Stimulated activated CD8-positive, alpha-beta memory T cell treated with anti-CD3 and anti-CD28 coated beads, Interleukin-12 subunit alpha, Interleukin-12 subunit beta, amount 100 ng/mL, for 1 hour (primary cell): ENCODE measurements at places on chromosomes 4 and X.

DNA sequence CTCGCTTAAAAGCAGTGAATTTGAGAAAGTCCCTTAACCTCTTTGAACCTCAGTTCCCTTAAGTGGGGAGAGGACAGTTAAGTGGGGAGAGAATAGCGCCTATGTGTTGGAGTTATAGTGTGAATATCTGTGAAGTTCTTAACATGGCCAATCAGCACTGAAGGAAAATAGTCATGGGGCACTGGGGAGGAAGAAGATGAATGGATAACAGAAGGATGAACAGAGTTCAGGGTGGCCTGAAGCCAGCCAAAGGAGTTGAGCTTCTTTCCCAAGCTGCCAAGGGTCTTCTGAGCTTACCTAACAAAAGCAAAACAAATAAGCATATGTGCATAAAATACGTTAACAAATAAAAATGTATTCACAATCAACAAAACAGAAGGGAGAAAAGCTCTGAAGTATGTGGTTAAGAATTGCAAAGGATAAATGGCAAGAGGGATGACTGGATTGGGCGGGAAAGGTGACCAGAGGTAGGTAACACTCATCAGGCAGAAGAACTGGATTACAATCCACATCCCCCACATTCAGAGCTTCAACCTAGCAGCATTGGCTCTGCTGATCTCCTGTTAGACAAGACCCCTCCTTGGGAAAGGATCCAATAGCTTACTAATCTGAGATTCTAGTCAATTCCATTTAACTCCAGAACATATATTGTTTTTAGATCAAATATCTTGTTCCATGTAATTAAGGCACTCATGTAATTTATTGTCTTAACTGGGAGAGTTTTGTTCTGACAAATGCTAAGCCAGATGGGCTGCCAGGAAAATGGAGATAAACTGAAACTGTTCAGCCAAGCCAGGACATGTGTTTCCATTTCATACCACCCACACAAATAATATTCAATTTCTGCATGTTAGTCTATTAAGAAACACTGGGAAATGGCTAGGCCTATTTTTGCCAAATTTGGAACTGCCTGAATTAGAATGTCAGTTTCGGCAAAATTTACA lies 221.2 kb downstream of the LDB2 start:
- DNase-seq: no peak

- no peak for DNase-seq
Observed at GRCh38 chr4:125992891-125993290, 678.1 kb downstream of the FAT4 start.

DNA sequence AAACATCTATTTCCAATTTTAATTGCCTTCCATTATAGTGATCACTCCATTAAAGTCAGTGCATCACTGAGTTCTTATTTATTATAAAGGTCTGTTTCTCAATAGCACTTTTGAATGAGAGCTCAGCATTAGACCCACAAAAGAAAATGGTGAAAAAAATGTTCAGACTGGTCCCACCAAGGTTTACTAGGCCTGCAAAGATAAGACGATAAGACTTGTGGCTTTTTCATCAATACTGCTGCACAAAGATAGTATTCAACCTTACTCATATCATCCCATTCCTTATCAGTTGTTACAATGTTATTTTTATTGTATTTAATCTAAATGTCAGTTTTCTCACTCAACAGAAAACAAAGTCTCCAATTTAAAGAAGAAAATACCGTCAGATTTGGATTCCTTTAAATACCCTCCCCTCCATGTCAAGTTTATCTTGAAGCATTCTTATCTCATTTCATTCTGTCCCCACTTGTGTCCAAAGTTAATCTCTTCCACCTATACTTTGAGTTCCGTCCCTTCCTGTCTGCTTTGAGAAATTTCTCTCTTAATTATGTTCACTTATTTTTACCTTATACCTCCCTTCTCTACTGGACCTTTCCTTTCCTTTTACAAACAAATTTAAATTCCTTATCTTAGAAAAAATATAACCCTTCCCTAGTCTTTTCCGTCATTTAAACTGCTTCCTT lies 140.0 kb downstream of the GASK1B start:
- no peak for DNase-seq

DNA sequence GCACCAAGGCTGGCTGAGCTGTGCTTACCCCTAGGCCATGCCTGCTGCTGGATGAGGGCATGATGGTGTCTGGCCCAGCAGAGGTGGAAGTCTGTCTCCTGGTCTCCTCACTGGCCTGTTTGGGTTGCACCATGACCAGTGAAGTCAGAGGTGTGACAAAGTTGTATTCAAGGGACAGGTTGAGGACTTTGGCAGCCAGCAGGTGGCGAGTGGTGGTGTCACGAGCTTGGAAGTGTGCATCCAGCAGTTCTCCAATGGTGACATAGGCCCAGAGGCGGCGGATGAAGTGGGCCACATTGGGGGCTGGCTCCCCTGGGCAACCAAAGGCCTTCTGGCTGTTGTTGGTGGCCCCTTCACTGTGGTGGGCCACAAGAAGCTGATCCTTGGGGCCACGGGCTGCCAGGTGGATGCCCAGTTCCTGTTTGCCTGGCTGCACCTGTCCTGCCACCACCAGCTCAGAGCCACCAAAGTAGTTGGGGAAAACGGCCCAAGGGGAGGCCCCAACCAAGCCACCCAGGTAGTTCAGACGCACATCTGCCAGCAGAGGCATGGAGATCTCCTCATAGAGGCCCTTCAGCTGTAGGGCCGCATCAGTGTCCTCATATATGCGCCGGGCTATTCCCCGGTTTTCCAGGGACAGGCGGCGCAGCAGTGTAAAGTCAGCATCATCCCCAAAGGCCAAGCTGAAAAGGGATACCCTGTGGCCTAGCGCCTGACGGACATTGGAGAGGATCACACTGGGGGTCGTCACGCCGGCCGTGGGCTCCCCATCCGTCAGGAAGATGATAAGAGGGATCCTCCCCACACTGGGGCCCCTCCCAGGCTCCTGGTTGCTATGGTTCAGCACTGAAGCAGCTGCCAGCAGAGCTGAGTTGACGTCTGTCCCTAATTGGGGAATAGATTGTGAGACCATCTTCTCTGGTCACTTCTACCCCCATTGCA lies 39.7 kb downstream of the ITIH6 start:
- no peak for DNase-seq

GRCh38 chr4:118410138-118410537 lies 57.3 kb upstream of the PRSS12 start:
- no peak for DNase-seq

GRCh38 chr4:76429636-76430035 lies 5.4 kb upstream of the SHROOM3 start:
- DNase-seq: no peak

DNA sequence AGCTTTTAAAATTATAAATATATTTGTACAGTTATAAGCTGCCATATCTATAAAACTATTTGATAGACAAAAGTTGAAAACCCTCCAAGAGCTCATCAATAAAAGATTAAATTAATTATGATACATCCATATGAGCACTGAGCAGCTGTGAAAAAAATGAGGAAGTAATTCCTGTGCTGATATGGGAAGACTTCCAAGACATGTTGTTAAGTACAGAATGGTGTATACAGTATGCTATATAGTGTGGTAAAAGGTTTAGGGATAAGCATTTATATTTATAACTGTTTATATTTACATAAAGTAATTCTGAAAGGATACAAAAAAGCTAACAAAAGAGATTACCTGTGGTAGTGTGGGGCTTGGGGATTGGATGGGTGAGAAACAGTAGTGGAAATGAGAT lies 92.8 kb upstream of the BMP2K start:
- DNase-seq: no peak

- no peak for DNase-seq
Observed at GRCh38 chr4:182409271-182409670, 166.1 kb downstream of the TENM3 start.

- no peak for DNase-seq
Observed at GRCh38 chr4:148654131-148654530, 211.9 kb upstream of the NR3C2 start.

DNA sequence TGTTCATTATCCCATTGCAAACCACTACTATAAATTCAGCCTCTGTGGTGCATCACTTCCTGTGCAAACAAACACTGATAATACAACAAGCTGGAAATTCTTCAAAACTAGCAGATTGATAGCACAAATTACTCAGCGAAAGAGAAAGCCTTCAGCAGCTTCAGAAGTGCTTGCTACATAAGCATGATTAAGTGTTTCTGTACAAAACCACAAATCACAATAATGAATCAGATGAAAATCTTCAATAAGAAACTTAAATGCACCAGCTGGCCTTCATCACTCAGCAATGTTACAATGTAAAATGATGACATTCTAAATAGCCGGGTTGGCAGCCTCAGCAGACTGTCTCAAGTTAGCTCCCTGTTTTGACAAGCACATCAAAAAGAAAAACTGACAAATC lies 262.2 kb downstream of the SPOCK3 start:
- DNase-seq: no peak

- DNase-seq: no peak
Observed at GRCh38 chr4:72084587-72085011, 52.8 kb downstream of the NPFFR2 start.

DNA sequence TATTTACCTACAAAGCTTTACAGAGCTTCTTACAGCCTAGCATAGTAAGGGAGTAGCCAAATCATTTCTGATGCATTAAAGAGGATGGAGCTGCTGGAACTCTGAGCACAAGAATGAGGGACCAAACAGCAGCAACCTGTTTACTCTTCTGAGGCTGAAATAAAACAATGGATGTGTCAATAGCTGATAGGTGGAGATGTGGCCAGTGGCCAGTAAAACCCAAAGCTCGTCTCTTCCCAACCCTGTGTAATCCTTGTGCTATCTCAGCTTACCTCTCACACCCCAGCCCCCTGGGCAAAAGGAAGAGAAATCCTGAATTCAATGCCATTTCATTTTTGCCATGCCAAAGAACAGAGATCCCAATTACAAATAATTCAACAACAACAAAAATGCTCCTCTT lies 446.7 kb upstream of the SMIM31 start:
- no peak for DNase-seq

DNA sequence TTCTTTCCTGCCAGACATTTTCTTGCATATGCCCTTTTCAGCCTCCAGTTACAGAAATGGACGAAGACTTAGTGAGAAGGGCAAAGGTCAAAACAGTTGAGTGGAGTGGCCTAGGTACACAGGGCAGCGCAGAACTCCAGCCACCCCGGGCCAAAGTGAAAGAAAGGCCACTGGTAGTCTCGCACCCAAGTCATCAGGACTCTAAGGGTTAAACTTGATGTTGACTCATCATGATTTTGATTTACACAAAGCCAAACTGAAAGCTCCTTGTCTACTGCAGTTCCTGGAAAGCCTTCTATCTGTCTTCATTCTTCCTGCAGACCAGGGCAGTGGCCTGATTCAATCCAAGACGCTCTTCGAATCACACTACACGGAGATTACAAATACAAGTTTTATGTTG lies 2.6 kb upstream of the IL13RA1 start:
- no peak for DNase-seq

GRCh38 chr4:118772081-118772766 lies 63.7 kb downstream of the SEC24D start:
- no peak for DNase-seq

- DNase-seq: no peak
Observed at GRCh38 chrX:105451401-105451800, 230.9 kb upstream of the TEX13A start.

DNA sequence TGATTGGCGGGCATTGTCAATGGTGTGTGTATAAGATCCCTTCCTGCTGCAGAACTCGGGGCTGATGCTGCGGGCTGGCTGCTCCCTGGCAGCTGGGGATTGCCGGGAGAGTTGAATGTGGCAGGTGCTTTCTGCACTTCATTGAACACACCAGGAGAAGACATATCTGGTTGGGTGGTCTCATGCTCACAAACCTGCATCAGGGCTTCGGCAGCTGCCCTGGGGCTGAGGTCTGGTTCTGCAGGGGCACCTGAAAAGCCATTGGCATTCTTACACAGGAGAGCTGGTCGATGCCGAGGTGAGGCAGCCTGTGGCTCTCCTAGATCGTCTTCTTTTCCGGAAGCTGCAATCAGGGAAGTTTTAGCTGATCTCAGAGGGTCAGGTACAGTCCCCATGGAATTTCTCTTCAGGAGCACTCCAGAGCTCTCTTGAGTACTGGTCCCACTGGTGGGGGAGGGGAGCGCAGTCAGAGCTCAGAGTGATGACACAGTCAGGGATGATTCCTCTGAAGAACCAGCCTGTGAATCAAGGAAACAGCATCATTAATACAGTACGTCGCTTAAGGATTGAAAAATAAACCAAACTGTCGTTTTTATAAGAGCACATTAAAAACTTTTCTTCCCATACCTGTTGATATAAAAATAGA lies 57.8 kb downstream of the GPRIN3 start:
- DNase-seq: no peak

DNA sequence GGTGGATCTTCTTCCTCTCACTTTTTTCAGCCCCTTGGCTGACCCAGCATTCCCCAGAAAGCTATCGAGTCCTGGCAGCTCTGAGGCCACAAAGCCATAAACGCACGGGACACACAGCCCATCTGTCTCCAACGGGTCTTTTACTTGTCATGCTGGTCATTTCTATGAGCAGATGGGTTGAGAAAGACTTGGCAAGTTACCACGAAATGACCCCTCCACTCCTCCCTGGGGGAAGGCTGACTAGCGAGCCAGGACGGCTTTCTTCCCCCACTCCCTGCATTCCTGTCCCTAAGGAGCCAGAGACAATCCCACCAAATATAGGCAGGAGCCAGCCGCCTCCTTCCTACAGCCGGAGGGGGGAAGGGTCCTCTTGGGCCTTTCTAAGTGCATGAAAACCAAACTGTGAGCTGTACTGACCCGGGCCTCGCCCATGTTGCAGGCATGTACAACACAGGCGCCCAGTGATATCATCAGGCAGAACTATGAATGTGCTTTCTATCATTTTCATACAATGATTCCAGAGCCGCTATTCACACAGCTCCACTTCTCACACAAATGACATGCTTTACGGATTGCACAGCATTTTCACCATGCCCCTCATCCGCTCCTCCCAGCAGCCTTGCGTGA lies 28.6 kb downstream of the AFAP1 start:
- no peak for DNase-seq

GRCh38 chrX:149004936-149005335 lies 500.2 kb downstream of the IDS start:
- no peak for DNase-seq

DNA sequence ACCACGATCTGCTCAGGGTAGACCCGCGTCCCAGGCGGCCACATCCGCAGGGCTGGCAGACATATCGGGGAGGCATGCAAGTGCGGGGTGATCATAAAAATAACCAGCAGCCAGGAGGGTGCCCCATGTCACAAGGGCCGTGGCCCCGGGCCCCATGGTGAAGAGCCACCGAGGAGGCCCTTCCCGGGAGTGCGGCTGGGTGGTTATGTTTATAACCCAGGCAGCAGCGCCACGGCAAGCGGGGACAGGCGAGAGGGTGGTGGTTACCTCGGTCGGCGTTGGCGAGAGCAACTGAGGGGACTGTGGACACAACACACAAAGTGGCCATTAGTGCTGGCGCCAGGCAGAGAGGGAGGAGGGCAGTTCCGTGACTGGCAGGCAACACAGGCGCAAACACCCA lies 92.7 kb upstream of the AFAP1 start:
- no peak for DNase-seq

- no peak for DNase-seq
Observed at GRCh38 chr4:124199185-124199584, 513.3 kb downstream of the ANKRD50 start.

DNA sequence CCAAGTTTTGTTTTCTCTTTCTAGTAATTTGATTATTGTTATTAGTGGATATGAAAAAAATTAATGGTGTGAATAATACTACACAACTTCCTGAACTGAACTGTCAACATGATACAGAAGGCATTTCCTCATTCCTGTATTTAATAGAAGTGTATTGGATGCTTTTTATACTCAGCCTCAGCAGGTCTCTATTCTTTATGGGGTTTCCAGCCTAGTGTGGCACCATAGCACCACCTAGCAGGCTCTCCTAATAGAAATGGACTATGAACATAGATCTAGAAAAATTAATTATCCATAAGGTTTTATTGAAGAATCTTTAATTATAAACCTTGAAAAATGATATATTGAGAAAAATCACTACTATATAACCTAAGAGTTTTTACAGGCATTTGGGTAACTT lies 52.4 kb downstream of the GLRB start:
- DNase-seq: no peak
